ENCODE measurements at places on chromosomes 5 and 9.
A peak's percentile ranks its signal among the peaks of the same experiment; 100 is the strongest.

DNA sequence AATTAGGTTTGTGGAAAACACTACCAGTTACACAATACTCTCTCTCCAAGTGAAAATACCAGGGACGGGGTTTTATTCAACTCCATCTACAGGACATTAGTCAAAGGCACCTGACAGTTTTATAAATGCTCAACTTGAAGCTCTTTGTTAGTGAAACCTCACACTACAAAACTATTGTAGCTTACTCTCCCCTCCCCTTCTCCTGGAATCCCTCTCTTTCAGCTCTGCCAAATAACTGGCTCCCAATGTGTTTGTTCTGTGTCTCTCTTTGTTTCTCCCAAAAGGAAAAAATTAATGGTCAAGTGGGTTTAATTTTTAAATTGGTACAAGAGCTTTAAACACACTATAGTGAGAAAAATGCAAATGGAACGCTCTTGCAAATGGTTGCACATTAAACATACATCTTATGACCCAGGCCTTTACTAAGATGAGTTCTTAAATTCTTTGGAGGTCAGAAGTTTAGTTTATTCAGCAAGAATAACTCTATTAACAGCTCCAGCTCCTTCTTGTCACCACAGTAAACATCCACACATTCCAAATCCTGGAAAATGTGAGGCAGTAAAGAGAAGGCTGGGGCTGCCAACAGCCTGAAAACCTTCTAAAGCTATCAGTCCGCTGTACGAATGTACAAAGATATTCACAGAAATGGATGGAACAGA lies 48.4 kb downstream of the ZNF608 start:
- DNase-seq = no peak

- DNase-seq = peak; percentile 84
These were observed 69.1 kb downstream of the ADAMTS2 start for GRCh38 chr5:179275941-179276837.

GRCh38 chr9:35687972-35688557 lies 1.7 kb downstream of the TPM2 start:
- no peak for DNase-seq

DNA sequence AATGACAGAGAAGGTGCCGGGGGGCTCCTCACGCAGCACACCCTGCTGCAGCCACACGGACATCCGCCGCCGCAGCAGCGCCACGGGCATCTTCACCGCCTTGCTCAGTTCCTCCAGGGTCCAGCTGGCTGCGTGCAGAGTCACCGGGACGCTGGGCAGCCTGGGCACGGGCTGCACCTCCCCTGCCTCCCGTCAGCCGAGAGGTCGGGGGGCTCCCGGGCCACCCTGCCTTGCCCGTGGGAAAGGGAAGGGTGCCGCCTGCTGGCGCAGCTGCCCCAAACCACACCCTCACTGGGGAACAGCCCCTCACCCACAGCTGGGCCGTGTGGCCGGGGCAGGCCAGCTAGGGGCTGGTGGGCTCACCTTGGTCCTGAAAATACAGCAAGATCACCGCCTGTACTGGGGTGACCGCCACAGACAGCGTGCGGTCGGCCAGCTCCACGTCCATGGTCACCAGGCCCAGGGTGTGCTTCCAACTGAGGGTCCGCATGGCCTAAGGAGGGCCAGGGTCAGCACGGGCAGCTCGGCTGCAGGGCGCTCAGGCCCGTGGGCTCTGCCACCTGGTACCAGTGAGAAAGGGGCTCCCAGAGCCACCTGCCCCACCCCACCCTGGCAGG lies 3.6 kb upstream of the TMEM210 start:
- no peak for DNase-seq

DNA sequence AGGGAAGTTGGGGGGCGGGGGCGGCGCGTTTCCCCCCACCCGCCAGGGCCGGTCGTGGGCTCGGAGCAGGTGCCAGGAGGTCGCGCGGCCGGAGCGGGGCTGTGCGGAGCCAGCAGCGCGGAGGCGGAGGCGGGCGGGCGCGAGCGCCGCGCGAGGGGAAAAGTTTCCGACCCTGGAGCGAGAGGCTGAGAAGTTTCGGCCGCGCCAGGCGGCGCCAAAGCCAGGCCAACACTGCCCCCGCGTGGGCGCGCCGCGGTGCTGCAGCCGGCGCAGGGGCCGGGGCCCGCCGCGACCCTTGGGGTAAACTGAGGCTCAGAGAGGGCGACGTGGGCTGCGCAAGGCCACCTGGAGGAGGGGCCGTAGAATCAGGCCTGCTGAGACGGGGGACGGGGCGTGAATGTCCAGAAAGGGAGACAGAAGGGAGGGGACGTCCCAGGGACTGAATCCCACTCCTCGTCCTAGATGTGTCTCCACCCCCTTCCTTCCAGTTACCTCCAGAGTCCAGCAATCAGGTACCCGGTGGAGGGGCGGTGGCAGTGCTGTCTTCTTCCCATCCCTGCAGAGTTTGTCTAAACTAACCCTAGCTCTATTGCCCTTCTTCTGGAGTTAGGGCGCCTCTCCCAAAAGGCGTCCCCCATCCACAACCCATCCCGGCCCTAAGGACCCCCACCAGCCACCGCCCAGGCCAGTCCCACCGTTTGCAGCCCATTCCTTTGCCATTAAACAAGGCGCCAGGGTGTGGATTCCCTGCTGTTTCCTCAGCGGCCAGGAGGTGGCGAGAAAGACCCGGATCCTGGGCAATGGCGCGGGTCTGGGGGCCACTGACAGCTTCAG lies 10.2 kb downstream of the C9orf50 start:
- DNase-seq = peak; percentile 48

DNA sequence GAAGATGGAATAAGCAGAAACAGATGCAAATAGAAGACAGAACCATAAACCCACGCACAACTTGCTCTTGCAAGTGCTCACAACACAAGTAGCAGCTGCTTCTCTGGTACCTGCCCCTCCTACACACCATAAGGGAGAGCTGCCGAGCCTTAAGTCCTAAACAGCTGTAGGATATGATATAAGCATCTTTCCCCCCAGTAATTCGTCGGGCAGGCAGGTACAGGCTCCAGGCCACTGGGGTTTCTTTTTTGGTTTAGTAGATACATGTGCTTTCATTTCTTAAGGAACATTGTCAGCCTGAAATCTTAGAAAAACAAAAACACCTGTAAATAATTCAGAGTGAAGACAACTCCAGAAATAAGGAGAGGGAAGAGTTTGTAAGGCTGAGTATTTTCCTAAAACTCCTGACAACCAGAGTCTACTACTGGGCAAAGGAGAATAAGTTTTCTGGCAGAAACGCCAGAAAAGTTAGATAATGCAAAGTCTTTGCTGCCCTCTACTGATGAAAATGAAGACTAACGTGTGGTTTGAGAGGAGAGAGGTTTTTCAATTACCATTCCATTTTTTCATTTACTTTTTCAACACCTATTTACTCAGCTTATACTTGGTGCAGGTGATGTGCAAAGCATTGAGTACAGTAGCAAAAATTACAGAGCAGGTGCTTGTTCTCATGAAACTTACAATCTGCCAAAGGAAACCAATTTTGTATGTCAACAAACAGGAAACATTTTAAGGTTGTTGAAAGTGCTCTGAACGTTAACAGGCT lies 20.1 kb upstream of the TCERG1 start:
- peak; percentile 36 for DNase-seq

DNA sequence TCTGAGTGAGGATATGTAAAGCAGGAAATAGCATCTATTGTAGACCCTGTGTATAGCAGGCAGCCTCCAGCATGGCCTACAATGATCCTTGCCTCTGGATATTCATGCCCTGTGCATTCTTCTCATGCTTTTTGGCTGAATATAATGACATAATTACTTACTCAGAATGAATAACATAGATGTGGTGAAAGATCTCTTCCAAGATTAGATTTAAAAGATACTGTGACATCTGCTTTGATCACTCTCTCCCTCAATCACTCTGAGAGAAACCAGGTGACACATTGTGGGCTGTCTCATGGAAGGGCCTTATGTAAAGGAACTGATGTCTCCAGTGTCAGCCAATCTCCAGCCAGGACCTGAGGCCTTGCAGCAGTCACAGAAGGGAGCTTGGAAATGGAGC lies 376.7 kb downstream of the DNAH5 start:
- DNase-seq = peak; percentile 97

DNA sequence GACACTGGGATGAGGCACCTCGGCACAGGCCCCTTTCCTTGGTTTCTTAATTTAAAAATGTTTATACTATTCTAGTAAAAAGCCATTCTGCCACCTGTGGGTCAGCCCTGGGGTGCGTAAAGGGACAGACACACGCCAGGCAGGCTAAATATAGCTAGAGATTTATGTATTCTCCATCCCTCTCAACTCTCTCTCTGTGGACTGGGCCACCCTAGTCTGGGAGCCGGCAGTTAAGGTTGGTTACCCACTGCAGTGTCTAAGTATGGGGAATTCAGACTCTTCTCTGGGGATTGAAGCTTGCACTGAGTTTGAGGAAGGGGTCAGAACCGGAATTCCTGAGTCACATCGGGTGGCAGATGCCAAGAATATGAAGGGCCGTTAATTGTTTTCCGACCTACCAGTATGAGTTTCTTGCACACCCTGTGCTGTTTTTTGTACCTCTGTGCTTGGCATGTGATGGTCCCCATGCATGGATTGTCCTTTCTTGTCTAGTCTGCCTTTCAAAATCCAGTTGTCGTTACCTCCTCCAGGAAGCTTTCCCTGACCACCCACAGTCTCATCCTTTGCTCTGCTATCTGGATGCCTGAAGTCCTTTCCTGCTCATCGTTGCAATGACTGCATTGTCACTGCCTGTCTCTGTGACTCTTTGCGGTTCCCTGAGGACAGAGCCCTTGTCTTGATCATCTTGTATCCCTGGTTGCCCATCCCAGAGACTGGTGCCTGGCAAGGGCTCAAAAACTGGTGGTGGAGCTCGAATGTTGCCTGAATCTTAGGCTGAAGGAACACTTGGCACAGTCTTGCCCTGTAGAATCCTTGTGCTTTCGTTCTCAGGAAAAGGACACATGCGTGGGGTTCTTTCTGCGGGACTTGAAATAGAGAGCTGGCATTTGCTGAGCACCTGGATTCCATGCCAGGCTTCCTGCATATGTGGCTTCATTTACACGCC lies 2.1 kb downstream of the NEURL1B start:
- no peak for DNase-seq

GRCh38 chr5:38660194-38660668 lies 103.8 kb upstream of the LIFR start:
- no peak for DNase-seq

DNA sequence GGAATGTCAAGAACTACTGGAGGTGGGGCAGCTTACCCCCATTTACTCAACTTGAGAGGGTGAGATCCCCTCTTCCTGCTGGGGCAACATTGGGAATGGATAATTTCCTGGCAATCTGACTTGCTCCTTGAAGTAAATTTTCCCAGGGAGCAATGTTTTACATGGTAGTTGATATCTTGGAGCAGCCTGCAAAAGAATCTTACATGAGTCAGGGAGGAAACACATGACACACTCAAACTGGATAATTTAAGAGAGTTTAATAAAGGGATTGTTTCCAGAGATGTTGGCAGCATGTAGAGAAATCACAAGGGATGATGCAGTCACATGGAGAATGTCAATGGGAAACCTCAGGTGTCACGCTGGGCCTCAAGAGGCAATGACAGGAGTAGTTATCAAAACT lies 212.5 kb downstream of the GAS1 start:
- DNase-seq = peak; percentile 89

DNA sequence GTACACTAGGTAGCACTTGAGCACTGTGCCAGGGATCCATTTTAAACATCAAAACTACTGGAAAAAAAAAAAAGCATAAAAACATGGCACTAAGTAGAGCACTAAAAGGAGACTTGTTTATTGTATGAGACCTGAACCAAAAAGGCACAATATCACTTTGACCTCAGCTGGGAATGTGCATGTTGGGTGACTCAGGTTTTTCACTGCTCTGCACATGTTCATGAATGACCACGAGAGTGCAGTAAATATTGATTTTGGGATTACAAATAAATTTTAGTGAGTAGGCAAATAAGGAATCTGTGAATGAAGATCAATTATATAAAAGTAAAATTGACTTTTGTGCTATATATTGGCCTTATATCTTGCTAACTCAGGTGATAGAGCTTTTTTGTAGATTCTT lies 11.8 kb downstream of the RMI1 start:
- peak; percentile 15 for DNase-seq

DNA sequence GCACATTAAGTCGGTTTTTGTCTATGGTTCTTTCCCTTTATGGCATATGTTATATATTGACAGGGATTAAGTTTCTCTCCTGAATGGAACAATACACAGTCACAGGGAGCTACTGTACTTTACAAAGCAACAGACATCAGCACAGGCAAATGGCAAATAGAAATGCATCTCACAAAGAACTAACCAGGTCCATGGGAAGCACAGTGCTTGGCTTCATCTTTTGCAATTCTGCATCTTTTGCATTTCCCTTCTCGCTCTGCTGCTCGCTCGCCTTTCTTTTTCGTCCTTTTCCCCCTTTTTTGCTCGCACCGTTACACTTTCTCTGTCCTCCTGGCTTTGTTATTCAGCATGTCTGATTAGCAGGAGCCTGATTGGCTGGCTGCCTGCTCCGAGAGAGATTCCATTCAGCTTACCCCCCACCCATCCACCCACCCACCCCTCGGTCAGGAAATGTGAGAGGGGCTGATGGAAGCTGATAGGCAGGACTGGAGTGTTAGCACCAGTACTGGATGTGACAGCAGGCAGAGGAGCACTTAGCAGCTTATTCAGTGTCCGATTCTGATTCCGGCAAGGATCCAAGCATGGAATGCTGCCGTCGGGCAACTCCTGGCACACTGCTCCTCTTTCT lies at the start of gene ADAMTSL1:
Gene ADAMTSL1, plus strand, starts transcription at position 502 of the 628 bp plus-strand sequence. Its CDS starts 80 bp downstream, at position 582.
- no peak for DNase-seq

- DNase-seq = no peak
These were observed 95.5 kb downstream of the PDE8B start for GRCh38 chr5:77305956-77306355.

GRCh38 chr9:90834828-90835595 lies 33.4 kb downstream of the SYK start:
- DNase-seq = no peak

GRCh38 chr5:138950421-138951031 lies 75.4 kb upstream of the LRRTM2 start:
- DNase-seq = no peak

GRCh38 chr5:109743770-109744212 lies 54.1 kb downstream of the MAN2A1 start:
- DNase-seq = peak; percentile 92

- DNase-seq = no peak
These were observed 226.9 kb downstream of the ARRDC3 start for GRCh38 chr5:91156242-91156641.

DNA sequence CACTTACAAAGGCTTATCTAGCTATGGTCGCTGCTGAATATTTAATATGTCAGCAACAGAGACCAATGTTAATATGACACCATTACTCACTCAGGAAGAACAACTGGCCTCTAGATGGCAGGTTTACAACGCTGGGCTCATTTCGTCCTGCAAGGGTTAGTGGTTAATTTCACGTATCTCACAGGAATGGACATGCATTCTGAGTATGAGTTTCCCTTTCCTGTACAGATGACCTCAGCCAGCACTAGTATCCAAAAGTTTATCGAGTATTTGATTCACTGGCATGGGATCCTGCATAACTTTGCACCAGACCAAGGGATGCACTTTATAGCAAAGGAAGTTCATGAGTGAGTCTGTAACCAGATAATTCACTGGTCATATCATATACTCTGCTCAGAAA lies 8.7 kb upstream of the TRPC7 start:
- DNase-seq = peak; percentile 36

GRCh38 chr5:36654564-36654963 lies 48.2 kb downstream of the SLC1A3 start:
- no peak for DNase-seq
